Omental fat pad (tissue), 4 donors: ENCODE measurements at places on chromosomes 11 and 22. TPM values are rescaled to one million over a fixed set of nuclear protein-coding genes. Genes with fewer than 3 reads are reported as not detected.

- no peak for DNase-seq
These were observed 44.3 kb downstream of the DNHD1 start for GRCh38 chr11:6541356-6541755.

Gene KCNQ1OT1
- 8.0 TPM for total RNA-seq

- DNase-seq: no peak
These were observed 27.6 kb downstream of the KCTD17 start for GRCh38 chr22:37079158-37079557.

DNA sequence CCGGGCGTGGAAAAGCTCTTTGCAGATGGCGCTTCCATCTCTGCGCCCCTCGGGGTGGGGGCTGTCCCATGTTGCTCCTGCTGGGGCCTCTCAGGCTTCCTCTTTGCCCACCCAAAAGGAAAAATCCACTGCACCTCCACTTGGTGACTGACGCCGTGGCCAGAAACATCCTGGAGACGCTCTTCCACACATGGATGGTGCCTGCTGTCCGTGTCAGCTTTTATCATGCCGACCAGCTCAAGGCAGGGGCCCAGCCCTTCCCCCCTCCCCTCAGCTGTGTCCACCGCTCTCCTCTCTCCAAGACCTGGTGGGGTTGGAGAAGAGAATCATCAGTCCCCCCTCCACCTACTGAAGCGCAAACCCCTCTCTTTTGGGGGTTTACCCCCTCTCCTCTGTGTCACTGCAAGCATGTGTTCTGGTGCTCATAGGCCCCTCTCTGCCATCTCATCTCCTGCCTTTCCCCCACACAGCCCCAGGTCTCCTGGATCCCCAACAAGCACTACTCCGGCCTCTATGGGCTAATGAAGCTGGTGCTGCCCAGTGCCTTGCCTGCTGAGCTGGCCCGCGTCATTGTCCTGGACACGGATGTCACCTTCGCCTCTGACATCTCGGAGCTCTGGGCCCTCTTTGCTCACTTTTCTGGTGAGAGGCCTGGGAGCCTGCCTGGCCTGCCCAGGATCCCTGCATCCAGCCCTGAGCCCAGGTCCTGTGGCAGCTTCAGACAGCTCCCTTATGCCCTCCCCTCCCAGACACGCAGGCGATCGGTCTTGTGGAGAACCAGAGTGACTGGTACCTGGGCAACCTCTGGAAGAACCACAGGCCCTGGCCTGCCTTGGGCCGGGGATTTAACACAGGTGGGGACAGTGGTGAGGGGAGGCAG lies 1.8 kb downstream of the LARGE2 start:
- DNase-seq: no peak
